ENCODE measurements at places on chromosomes 12 and 14. TPM values are rescaled to one million over a fixed set of nuclear protein-coding genes. Genes with fewer than 3 reads are reported as not detected.

KRT75 gene
- total RNA-seq = not detected

PLD4 gene
- 0.13 TPM for total RNA-seq

AGAP2 gene
- total RNA-seq = 6.6 TPM

NUP37 gene
- 17.1 TPM for total RNA-seq

CLEC1A gene
- total RNA-seq = 2.5 TPM

ST8SIA1 gene
- 3.3 TPM for total RNA-seq

AMDHD1 gene
- total RNA-seq = 1.0 TPM

TAS2R7 gene
- total RNA-seq = not detected

TOMM20L gene
- not detected for total RNA-seq

IFI27 gene
- 132 TPM for total RNA-seq

RERGL gene
- 1.2 TPM for total RNA-seq

SMCO3 gene
- not detected for total RNA-seq

JKAMP gene
- 22.3 TPM for total RNA-seq

MOAP1 gene
- total RNA-seq = 55.9 TPM

OR4K13 gene
- not detected for total RNA-seq

NGB gene
- total RNA-seq = not detected

DIO2 gene
- 2.8 TPM for total RNA-seq

CPNE6 gene
- total RNA-seq = not detected

CIDEB gene
- 2.9 TPM for total RNA-seq

Measured in Right ventricle myocardium superior (tissue), 1 donor.